ENCODE measurements at places on chromosomes 2 and 18.

DNA sequence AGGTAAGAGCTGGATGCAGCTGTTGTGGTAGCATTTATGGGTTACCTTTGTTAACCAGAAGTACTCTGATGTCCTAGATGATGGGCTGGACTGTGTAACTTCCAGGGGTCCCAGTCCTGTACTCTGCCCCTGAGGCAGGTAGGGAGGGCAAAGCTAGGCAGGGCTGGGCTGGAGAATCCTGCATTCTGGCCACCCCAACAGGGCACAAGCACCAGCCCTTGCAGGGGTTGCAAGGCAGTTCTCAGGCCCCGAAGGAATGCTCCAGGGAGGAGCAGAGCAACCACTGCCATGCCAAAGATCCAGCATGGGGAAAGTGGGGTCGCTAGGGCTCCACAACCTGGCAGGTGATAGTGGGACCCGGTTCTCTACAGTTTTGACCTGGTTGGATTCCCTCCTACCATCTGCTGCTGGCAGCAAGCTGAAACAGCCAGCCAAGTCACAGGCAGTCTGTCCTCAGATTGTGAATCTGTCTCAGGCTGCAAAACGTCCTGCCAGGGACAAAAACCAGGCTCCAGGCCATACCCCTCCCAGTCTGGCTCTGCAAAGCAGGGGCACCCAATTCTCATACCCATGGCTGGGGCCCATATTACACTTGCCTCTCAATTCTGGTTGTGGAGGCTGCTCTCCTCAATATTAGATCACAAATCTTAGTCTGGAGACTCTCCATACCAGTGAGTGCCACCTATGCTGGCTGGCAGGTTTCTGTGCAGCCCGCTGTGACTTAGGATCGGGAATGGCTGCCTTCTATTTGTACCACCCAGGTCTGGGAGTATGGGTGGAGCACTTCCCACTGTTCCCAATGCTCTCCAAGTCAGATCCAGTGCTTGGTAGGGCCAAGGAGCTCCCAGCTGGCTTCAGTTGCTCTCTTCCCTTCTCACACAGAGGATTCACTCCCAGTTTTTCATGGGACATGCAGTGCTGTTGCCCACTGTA lies 61.1 kb downstream of the SMCHD1 start:
- DNase-seq = no peak

DNA sequence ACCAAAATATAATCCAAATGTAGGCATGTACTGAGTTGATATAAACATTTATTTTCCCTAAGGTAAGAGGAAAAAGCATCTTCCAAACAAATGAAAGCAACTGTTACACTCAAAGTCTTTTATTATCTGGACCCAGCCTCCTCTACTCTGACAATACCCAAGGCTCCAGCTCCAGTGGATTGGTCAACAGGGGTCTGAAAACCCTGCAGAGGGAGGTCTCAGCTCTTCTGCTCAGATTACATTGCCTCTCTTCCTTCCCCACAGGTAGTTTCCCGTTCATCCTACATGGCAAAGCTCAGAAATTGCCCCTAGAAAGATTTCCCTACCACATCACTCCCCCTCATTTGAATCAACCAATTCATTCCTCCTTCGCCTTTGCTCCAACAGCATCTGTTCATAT lies 457.0 kb downstream of the METTL4 start:
- DNase-seq = no peak

DNA sequence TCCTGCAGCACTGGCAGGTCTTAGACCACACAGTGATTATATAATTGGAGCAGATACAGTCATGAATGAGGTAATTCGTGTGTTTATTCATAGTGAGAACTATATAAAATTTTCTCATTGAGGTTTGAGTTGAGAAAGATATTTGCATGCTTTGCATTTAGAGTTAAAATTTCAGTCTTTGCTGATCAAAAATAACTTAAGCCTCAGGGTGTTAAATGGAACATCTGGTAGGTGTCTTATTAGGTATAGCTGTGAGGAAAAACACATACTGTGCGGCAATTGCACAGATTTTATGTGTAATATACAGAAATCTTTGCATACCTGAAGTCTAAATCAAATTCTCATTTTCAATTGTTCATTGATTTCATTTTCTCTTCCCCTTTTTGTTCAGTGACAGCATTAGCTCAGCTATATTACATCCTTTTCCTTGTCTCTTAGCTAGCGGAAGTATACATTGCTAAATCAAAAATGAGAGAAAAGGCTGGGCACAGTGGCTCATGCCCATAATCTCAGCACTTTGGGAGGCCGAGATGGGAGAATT lies 21.2 kb downstream of the GORASP2 start:
- no peak for DNase-seq

DNA sequence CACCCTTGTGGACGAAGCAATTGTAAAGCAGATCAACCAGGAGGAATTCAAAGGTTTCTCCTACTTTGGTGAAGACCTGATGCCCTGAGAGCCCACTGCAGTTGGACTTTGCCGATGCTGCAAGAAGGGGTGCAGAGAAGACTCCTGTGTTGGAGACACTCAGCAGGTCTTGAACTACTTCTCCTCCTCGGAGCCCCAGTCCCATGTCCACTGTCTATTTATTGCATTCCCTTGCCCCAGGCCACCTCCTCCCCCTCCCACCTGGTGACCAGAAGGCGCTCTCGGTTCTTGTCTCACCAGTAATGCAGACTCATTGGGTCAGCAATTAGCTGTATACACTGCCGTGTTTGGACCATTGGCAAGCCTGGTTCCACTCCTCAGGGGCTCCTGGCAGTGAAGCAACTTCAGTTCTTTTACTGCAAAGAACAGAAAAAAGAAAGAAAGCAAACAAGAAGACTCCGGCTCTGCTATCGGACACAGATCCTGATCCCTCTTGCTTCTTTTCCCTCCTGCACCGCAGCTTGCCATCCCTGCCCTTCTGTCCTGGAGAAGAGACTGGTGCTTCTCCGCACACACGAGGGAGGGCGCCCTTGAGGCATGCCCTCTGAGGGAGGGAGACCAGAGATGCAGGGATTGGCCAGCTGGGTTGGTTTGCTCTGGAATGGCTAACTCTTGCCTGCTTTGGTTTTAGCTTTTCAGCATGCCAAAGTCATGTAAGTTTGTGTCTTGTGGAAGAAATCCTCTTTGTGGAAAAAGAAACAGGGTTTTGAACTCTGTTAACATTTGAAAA lies 112.2 kb upstream of the EPAS1 start:
- no peak for DNase-seq

DNA sequence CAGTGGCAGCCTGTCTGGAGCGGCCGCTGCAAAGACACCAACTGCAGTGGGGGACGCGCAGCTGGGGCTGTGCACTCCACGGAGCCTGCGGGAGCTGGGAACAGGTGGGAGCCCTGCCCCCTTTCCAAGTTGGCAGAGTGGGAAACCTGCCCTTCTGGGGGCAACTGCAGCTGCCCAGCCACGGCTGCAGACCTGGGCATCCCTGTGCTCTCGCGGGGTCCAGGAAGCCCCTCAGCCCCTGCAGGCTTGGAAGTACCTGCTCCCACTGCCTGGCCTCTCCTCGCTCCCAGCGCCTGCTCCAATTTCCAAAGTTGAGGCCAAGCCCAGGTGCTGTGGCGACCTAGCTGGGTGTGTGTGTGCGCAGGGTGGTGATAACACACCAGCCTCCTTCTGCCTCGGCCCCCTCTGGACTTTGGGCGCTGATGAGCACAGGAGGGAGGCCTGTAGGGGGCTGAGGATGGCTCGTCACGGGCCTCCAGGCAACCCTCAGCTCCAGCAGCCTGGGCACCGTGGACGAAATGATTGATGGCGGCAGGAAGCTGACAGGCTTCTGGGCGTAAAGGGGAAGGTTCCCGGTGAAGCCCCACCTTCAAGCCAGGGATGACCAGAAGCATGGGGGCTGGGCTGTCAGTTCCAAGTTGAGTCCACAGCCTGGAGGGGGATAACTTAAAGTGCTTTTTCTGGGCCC lies 76.9 kb downstream of the PTPN4 start:
- no peak for DNase-seq

- DNase-seq = no peak
These were observed 21.7 kb upstream of the UGP2 start for GRCh38 chr2:63819765-63820717.

- no peak for DNase-seq
These were observed 156.5 kb downstream of the MYO5B start for GRCh38 chr18:50038448-50038847.

DNA sequence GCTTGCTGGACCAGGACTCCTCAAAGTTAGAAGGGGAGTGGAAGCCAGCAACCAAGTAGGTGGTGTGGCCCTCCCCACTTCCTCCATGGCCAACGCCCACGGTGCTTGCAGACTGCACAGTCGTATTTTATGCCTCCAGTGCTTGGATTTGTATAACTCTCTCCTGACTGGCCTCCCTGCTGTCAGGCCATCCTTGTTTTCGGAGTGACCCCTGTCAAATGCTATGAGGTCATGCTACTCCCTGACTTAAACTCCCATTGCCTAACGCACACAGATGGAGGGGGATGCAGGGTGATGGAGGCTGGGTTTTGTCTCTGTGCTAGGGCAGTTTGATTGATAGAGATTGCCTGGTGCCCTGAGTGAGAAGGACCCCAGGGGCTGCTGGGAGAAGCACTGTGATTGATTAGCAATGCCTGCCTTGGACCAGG lies 36.1 kb downstream of the GLI2 start:
- DNase-seq = no peak

GRCh38 chr2:85796046-85796340 lies 42.2 kb downstream of the ATOH8 start:
- no peak for DNase-seq

DNA sequence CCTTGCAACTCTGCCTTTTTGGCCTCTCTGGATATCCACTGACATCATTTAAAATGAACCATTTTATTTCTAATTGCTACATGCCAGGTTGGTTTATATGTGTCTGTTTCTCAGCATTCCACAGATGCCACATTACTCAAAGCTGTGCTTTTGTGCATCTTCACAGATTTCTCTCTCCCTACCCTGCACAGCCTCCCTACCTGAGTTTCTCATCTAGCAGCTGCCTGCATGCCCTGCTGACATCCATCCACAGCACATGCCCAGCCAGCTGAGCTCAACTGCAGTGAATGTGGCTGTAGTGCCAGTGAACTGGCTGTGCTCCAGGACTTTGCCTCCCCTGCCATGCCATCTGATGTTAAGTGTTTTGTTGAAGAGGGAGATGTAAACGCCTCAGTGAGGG lies 44.5 kb downstream of the PKP4 start:
- no peak for DNase-seq

DNA sequence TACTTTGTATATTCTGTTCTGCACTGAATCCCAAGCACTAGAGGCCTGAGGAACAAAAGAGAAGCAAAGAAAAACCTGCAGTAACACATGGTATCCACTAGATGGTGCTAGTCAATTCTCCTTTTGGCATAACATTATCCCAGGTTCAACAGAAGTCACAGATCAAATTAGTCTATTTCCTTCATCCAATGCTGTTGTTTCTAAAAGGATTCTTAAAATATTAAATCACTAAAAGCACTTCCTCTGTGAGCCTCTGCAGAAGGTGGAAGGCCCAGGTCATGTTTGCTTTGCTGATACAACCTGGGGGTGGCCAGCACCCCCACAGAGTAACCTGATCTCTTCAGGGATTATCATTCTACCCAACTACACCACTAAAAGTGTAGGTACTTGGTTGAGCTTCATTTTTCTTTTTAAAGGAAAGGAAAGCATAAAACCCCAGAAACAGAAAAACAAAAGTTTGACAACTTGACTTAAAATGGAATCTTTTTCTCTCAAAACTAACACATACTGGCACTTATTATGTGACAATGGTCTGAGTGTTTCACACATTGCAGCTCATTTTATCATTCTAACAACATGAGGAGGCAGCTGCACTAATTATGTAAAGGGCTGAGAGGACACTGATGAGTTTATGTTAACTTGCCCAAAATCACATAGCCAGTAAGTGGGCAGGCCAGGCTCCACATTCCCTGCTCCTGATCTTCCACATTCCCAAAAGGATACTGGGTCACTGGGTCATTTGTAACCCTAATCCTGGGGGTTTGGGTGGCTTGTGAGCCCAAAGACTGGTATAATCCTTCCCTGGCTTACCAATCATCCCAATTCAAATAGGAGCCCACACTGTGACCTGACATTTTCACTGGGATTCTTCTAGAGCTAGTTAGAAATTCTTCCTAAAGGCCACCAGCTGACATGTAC lies 66.8 kb upstream of the DNER start:
- DNase-seq = peak; percentile 47

- DNase-seq = no peak
These were observed 16.6 kb downstream of the SNORC start for GRCh38 chr2:232886632-232887031.

GRCh38 chr2:224094413-224094812 lies 55.3 kb upstream of the SERPINE2 start:
- DNase-seq = no peak

DNA sequence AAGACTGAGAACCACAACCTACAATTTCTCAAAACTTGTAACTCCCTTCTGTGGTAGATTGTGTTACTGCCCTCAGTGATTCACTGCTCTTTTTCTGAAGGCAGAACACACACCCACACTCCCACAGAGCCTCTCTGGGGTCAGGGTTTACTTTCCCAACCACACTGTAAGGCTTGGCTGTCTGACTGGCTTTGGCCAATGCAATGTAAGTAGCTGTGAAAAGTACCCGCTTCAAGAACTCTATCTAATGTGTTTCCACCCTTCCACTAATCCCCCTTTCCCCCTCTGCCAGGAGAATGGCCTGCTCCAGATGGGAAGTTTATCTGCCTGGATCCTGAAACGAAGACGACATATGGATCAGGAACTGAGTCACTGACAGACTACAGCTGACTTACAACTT lies 222.7 kb downstream of the CDH2 start:
- DNase-seq = peak; percentile 84

- DNase-seq = no peak
These were observed 929.2 kb upstream of the SOX11 start for GRCh38 chr2:4762951-4763376.

GRCh38 chr18:77254711-77255405 lies 5.2 kb downstream of the GALR1 start:
- no peak for DNase-seq

DNA sequence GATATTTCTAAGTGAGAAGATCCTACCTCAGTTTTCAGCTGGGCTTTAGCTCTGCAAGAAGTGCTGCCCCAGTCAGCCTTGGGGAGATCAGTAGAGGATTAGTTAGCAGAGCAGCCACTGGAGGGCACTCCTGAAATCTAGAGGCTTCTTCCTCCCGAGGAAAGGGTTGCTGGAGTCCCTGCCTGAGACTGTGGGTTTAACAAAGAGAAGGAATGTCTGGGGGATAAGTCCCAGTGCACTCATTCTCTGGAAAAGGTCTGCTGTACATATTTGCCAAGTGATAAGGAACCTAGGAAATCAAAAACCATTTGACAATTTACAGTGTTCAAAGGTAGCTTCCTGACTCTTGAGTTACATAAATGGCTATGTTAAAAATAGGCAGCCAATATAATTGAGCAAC lies 207.2 kb downstream of the SLC8A1 start:
- DNase-seq = peak; percentile 74

DNA sequence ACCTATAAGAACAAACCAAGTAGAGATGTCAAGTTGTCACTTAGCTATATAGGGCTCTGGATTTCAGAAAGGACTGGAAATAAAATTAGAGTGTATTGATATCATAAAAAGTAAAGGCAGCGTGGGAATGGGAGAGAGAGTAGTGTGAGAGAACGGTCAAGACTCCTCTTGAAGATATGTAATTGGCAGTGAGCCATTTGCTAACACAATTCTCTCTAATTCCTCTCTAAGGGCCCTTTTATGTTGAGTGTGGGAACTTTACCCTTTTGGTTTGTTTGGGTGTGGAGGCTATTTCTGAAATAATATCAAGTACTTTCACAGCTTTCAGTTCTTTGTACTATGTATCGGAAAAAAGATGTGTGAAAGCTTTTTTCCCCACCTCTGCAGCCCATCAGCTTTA lies 196.8 kb downstream of the LRRTM4 start:
- no peak for DNase-seq

- no peak for DNase-seq
These were observed 66.2 kb downstream of the MAIP1 start for GRCh38 chr2:200021449-200022114.

GRCh38 chr2:182717416-182717815 lies 1.4 kb downstream of the DNAJC10 start:
- no peak for DNase-seq

Measured in astrocyte (in vitro differentiated cells and primary cell).